Dermis microvascular lymphatic vessel endothelial cell (primary cell): ENCODE measurements at places on chromosomes 7 and 10. TPM values are rescaled to one million over a fixed set of nuclear protein-coding genes. Genes with fewer than 3 reads are reported as not detected.
A peak's percentile ranks its signal among the peaks of the same experiment; 100 is the strongest.

- DNase-seq, result no peak
These were observed 291.2 kb upstream of the MBL2 start for GRCh38 chr10:53063805-53064204.

The EPHA1 gene
- under 0.01 TPM in 1 of 2 replicates, not detected in the other for total RNA-seq

- no peak for DNase-seq
These were observed 252.1 kb upstream of the SLC26A5 start for GRCh38 chr7:103698064-103698463.

The MNX1 gene
- under 0.01 TPM in 2 replicates for total RNA-seq

DNA sequence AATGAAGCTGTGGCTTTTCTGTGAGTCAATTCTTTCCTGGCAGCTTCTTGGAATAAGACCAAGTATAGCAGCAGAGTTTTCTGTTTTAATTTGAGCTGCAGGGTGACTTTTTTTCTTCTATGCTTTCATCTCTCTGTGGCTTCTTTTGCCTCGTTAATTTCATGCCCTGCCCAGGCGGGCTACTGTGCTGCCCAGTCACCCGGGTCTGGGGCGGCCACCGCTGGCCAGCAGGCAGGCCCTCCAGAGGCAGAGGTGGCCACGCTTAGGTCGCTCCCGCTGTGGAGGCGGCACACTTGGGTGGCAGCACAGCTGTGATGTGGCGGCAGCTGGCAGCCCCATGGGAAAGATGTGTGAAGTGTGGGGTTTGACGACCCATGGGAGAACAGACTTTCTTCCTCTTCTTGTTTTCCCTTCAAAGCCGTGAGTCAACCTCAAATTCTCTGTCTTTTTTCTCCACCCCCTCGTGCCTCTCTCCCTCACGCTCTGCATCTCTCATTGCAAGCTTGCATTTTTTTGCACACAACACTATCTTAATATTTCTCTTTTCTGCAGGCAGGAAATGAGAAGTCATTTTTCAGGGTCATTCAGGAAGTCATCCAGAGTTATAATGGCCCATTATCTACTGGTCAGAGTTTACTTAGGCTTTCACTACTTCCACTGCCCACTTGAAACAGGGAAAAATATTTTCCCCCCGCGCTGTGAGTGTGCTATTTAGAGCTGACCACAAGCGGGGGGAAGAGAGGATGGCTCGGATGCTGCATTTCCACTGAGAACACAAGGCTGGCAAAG is 67.8 kb downstream of the EGFR start:
- DNase-seq, result peak; percentile 59

- DNase-seq, result no peak
These were observed 25.6 kb upstream of the SH2D4B start for GRCh38 chr10:80512031-80512526.

The NSUN6 gene
- total RNA-seq, result 3.3 and 3.5 TPM in 2 replicates

DNA sequence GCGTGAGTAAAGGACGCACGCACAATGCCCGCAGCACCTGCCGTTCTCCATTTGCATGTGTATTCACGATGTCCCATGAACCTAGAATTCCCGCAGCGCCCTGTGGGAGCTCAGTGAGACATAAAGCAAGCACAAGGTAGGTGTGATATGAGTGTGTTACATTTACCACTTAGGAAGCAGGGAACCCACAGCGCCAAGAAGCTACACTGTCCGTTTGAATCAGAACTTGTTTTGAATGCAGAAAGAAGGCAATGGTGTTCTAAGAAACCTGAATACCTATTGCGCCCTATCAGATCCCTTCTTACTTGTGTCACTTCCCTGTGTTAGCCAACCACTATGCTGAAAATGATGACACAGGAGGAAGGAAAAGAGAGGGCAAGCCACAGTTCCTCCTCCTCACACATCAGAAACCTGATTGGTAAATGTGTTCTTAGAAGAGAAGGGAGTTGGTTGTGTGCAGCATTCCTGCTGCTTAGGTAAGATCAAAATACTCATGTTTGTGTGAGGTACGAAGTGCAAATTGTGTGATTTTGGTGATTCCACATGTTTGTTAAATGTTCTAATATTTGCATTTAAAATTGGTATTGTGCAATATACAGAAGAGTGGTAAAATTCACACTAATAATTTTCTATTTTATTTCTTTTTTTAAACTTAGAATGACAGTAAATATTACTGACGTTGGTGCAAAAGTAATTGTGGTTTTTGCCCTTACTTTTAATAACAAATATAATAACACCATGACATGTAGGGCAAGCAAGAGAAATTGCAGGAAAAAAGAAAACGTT is 185.4 kb downstream of the SEC23IP start:
- no peak for DNase-seq

The TSPAN12 gene
- 43.6 and 89.3 TPM in 2 replicates for total RNA-seq

The IFIT1B gene
- not detected in 2 replicates for total RNA-seq

The TMEM236 gene
- total RNA-seq, result 0.38 and 0.64 TPM in 2 replicates

DNA sequence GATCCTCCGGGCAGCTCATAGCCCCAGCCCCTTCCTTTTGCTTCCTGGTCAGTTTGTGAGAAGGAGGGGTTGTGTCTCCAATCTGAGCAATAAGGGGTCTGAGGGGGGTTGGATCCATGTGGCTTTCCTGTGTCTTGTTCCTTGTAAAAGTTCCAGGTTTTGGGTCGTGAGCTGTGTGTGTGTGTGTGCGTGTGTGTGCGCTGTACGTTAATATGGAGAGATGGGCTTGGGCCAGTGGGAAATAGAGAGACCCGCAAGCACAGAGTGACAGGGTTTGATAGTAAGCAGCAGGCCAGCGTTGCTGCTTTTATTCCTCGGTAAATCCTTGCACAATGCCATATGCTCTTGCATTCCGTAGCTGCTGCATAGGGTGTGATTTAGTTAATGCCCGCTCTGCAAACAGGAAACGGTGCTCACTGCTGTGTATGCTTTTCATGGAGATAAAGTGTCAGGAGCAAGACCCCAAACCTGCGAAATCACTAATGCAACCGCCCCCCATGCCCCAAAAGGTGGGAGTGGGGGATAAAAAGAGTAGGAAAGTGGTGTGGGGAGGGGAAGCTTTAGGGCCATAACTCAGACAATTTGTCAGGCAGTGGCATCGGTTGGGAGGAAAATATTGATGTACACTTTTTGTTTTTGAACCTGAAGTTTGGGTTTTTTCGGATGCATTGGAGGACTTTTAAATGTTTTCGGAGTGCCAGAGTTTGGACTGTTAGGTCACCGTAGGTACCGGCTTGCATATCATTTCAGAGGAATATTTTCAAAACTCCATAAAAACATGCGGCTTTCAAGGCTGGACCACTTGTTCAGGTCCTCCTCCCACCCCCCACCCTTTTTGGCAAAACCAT is 108.7 kb downstream of the TCF7L2 start:
- no peak for DNase-seq

GRCh38 chr7:94182721-94183120 is 178.6 kb upstream of the BET1 start:
- peak; percentile 39 for DNase-seq

The FAM131B gene
- 0.13 TPM in 2 replicates for total RNA-seq

- DNase-seq, result no peak
These were observed 114.7 kb upstream of the CARD11 start for GRCh38 chr7:3158341-3158760.

GRCh38 chr10:111338035-111338434 is 261.2 kb downstream of the ADRA2A start:
- DNase-seq, result no peak
